ENCODE measurements at places on chromosomes 6 and 20.
A peak's percentile ranks its signal among the peaks of the same experiment; 100 is the strongest.

GRCh38 chr6:11810854-11811643 lies 32.4 kb upstream of the ADTRP start:
- DNase-seq, result no peak

GRCh38 chr6:163776906-163777686 lies 362.6 kb downstream of the QKI start:
- DNase-seq, result no peak

- no peak for DNase-seq
These were observed 131.5 kb downstream of the TAF4 start for GRCh38 chr20:61933951-61934715.

GRCh38 chr6:167270499-167271311 lies 20.4 kb upstream of the UNC93A start:
- DNase-seq, result no peak

- no peak for DNase-seq
These were observed 68.6 kb downstream of the B4GALT5 start for GRCh38 chr20:49644980-49645565.

GRCh38 chr6:104462811-104463599 lies 396.7 kb downstream of the HACE1 start:
- DNase-seq, result peak; percentile 23

DNA sequence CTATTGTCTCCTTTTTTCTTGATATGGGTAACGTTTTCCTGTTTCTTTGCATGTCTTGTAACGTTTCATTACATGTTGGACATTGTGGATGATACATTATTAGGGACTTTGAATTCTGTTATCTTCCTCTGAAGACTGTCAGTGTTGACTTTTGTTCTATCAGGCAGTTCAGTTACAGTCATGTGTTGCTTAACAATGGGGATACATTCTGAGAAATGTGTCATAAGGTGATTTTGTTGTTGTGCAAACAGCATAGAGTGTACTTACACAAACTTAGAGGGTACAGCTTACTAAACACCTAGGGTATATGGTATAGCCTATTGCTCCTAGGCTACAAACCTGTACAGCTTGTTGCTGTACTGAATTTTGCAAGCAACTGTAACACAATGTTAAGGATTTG lies 64.7 kb downstream of the AK9 start:
- DNase-seq, result no peak

GRCh38 chr6:167664678-167665660 lies 161.7 kb upstream of the AFDN start:
- DNase-seq, result no peak

- DNase-seq, result no peak
These were observed 5.6 kb downstream of the CYP24A1 start for GRCh38 chr20:54167909-54168872.

GRCh38 chr6:128069188-128069587 lies 168.3 kb upstream of the THEMIS start:
- DNase-seq, result no peak

- no peak for DNase-seq
These were observed 31.5 kb upstream of the GATA5 start for GRCh38 chr20:62507323-62507722.

- DNase-seq, result peak; percentile 30
These were observed 36.8 kb downstream of the TSPYL4 start for GRCh38 chr6:116217069-116217468.

- DNase-seq, result no peak
These were observed 22.2 kb upstream of the VEGFA start for GRCh38 chr6:43747784-43748183.

GRCh38 chr6:163066200-163066599 lies 338.4 kb downstream of the PACRG start:
- no peak for DNase-seq

- DNase-seq, result no peak
These were observed 99.6 kb upstream of the DST start for GRCh38 chr6:56742122-56742791.

GRCh38 chr6:154379585-154379984 lies 23.0 kb upstream of the IPCEF1 start:
- DNase-seq, result no peak

DNA sequence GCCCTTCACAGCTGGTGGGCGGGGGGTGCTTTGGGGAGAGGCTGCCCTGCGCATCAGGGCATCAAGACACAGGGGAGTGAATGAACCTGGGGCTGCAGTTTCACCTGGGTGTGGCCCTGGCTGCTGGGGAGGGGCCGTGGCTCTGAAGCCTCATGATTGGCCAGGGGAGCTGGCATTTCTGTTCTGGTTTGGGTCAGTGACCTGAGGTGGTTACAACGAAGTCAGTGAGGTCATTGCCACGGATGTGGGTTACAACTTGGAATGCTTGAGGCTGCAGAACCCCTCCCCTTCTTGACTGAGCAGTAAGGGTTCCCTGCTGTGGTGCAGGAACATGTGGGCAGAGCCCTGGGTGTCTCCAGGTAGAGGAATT lies 3.0 kb downstream of the TCEA2 start:
- peak; percentile 63 for DNase-seq

DNA sequence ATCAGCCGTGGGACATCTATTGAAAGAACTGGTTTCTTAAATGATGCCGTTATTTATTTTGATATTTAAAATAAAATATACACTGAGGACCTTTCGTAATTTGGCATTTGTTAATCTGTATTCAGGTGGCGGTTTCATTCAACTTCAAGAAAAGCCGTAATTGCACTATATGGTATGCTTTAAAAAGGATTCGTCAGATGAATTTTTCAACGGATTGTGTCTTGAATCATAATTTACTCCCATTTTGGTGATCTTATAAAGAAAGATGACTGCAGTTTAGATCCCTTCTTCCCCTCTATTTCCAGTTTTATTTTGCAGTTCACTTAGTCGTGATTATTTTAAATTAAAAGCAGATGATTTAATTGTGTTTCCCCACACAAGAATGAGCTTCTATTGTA lies 761 bp downstream of the KLHL32 start:
- no peak for DNase-seq

- DNase-seq, result no peak
These were observed 4.7 kb downstream of the PTK6 start for GRCh38 chr20:63532449-63532971.

- no peak for DNase-seq
These were observed 430.8 kb upstream of the RUNX2 start for GRCh38 chr6:44897316-44897715.

DNA sequence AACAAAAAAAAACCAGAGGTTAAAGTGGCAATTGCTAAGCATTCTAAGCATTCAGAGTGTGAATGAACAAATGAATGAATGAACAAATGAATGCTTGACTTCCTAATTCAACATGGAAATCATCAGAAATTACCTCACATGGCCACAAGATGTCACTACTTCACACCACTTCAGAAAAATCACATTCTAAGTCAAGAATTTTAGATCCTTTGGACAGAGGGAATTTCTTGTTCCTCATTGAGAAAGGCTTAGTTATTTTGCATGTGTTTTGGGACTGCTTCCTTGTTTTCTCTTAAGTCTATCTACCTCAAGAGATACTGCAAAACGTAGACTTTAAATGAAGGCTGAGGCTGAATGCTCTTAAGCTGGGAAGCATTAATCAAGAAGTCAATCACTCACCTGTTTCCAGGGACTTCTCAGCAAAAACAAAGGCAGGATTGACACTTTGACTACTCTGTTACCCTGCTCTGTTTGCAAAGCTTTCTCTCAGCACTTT lies 120.2 kb downstream of the MBOAT1 start:
- peak; percentile 26 for DNase-seq

DNA sequence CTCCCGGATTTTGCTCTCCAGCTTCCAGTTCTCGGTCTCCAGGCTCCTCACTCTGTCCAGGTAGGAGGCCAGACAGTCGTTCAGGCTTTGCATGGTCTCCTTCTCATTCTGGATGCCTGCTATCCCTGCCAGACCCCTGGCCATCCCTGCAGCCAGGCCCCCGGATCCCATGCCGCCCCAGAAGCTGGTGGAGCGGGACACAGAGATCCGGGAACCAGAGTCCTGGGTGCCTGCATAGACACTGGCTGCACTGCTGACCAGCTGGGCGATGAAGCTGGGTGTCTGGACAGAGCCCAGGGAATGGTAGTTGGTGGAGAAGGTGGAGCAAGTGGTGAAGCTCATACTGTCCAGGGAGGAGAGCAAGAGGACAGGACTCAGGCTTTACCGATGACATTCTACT lies 2.9 kb upstream of the CALHM6 start:
- no peak for DNase-seq

GRCh38 chr6:150993253-150993652 lies 127.8 kb downstream of the MTHFD1L start:
- no peak for DNase-seq

- DNase-seq, result peak; percentile 62
These were observed 54.9 kb downstream of the TAF4 start for GRCh38 chr20:62010551-62011402.

- DNase-seq, result no peak
These were observed 8.0 kb upstream of the TUBB2B start for GRCh38 chr6:3235486-3235885.

DNA sequence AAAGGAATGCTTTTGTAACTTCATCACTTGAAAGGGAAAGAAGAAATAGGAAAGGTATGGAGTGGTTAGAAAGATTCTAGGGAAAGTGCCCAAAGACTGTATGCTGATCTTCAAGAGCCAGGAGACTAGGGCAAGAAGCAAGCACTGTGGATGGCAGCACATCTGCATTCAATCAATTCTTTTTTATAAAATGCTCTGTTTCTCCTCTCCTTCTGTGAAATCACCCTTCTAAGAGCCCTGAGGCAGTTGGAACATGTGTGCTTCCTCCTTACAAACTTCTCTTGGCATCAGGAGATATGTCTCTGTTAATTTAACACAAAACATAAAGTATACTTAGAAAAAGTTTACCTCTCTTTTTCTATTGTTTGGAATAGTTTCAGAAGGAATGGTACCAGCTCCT lies 1162.2 kb upstream of the GJE1 start:
- DNase-seq, result no peak

DNA sequence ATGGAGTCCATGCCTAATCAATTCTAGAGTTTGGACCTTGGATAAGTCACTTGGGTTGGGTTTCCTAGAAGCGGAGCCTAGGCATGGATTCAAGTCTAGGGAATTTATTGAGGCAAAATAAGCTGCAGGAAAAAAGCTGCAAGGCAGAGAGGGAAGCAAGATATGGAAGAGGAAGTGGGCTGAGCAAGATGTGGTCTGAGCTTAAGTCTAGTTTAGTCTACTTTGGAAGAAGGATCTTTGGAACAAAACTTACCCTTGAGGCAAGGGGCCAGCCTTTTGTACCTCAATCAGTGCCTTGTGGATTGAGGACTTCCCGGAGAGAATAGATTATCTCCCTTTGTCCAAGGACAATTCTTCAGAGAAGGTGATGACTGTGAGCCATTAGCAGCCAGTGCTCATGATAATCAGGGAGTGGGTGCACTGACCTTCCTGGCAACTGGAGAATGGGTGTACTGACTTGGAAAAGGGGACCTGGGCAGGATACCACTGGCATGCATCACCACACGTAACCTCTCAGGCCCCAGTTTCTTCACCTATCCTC lies 10.9 kb downstream of the ZSCAN9 start:
- no peak for DNase-seq

GRCh38 chr6:77362055-77362454 lies 101.2 kb downstream of the HTR1B start:
- DNase-seq, result no peak

GRCh38 chr6:131917318-131917717 lies 33.9 kb downstream of the CCN2 start:
- DNase-seq, result no peak

DNA sequence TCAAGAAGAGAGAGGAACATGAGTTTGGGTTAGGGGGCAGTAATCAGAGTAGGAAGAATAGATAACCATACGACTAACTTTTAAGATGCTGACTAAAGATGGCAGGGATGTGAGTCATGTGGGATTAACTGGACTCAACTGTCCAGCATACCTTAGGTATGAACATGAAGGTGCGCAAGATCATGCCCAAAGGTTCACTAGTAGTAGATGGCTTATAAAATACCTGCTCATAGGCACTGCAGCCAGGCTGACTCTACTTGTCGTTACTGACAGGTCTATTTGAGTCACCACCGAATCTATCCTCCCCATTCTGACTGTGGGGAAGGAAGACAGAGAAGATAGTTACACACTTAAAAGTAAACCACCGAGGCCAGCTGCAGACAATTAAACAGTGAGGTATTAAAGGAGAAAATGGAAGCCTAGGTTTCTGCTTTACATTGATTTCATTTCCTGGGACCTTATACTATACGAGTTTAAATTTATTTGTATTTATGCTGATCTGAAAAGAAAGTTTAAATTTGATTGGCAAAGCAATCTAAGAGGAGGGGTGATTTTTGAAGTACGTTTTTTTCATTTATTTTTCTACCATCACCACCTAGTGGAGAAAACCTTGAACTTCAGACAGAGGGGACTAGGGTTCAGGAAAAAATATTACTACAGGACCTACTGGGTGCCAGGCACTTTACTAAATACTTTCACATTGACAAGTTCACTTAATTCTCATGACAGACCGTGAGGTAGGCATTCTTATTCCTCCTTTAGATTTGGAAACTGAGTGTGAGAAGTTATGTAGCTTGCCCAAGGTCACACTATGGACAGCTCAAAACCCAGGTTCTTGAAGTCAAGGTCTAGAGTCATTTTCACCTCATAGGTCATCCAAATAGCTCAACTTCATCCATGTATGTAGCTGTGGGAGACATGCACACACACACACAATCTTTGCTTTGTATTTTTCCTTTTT lies 4.0 kb upstream of the WRNIP1 start:
- no peak for DNase-seq

DNA sequence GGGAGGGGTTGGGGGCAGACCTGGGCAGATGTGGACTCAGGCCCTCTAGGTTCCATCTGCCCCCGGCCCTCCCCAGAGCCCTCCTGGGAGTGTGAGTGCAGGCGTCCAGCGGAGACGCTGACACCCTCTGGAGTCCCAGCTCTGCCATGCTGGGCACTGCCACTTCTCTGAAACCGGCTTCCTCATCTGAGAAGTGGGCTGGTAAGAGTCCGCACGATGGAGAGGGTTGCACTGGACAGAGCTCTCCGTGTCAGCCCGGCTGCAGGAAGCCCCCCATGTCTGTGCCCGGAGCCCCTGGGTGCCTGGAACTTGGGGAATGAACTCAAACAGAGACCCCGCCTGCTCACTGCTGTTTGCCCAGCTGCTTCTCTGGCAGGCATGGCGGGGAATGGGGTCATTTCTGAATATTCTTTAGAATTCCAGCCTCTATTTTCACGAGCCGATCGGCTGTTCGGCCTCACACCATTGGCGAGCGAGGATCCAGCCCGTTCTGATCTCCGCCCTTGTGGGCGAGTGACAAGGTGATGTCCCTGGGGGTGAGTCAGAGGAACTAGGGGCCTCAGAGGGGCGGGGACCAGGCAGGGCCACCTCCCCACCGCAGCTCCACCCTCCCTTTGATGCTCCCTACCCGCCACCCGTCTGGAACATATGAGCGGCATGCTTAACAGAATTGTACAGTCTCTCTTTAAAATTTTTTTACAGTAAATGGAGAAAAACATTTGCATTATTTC lies 47.8 kb upstream of the GATA5 start:
- DNase-seq, result no peak

DNA sequence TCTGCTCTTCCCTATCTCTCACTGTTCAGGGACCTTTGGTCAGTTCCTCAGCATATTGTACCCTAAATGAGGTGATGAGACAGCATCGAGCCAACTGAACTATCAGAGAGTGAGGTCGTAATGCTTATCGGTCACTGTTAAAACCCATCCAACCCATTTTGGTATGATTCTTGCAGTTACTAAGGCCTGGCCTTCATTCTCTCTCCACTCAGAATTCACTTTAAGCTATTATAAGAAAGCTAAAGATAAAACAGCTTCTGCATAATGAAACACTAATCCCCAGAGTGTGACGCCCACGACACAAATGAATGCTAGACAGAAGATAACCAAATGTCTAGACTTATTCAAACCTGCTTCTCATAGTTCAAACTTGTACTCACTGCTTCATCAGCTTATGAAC lies 175.8 kb downstream of the GMPR start:
- DNase-seq, result no peak

Data from NCI-H460 (cell line).